Testis (tissue), 5 donors: ENCODE measurements at places on chromosomes 6 and 20. TPM values are rescaled to one million over a fixed set of nuclear protein-coding genes. Genes with fewer than 3 reads are reported as not detected.

The XKR7 gene
- total RNA-seq = 0.25 TPM

The ANKRD66 gene
- not detected for total RNA-seq

The NR2E1 gene
- total RNA-seq = 0.39 TPM

The ADA gene
- 10.0 TPM for total RNA-seq

The CNKSR3 gene
- 26.0 TPM for total RNA-seq

The SRSF6 gene
- total RNA-seq = 127 TPM

The GRM1 gene
- 5.6 TPM for total RNA-seq

The RALGAPB gene
- 64.7 TPM for total RNA-seq

The SIRPA gene
- 18.4 TPM for total RNA-seq

The BANF2 gene
- 60.2 TPM for total RNA-seq

The HLA-DRB5 gene
- total RNA-seq = 0.39 TPM

The MYBL2 gene
- total RNA-seq = 32.9 TPM

DNA sequence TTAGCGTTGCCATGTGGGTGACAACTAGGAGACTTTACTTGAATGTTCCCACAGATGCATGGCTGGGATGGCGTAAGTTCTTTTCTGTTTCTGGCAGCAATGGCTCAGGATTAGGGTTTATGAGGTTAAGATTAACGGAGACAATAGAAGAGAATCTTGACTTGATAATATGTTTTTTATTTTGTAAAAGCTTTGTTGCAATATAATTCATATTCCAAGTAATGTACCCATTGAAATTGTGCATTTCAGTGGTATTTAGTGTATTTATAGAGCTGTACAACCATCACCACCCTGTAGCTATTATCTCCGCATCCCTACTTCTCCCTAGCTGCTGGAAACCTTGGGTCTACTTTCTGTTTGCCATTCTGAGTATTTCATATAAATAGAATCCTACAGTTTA, 349.2 kb downstream of the UTRN start:
- DNase-seq = no peak

- no peak for DNase-seq
These were observed 126.1 kb upstream of the UST start for GRCh38 chr6:148620579-148621298.

GRCh38 chr6:51892750-51893149, 194.7 kb downstream of the PKHD1 start:
- DNase-seq = no peak

DNA sequence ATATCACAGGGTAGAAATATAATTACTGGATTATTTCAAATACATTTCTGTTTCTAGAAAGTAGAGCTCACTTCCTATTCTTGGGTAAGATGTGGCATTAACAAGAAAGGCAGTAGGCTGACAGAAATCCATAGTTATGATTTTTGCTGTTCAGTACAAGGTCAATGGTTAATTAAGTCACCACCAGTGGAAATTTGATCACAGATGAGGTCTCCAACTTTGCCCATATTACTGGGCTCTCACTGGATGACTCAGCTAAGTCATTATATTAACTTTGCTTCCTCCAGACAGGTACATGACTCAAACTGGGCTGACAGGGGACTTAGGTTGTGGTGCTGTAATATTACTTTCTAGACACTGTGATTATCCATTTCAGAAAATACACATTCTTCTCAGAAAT, 212.4 kb downstream of the GRIK2 start:
- no peak for DNase-seq

DNA sequence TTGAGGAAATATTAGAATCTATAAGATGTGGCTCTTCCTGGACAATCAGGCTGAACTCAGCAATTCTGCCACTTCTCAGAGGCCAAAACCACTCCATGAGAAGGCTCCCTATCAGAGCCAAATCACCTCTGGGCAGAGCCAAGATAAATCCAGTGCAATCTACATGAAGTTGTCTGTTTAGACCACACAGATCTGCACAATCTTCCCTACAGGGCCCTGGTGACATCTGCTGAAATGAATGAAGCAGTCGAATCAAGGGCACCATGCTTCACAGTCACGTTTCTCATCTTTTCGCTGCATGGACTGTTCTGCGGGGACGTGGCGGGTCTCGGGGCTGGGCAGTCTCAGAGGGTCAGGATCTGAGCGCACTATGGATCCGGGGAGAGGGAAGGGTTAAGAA, 60.1 kb upstream of the CD93 start:
- no peak for DNase-seq

DNA sequence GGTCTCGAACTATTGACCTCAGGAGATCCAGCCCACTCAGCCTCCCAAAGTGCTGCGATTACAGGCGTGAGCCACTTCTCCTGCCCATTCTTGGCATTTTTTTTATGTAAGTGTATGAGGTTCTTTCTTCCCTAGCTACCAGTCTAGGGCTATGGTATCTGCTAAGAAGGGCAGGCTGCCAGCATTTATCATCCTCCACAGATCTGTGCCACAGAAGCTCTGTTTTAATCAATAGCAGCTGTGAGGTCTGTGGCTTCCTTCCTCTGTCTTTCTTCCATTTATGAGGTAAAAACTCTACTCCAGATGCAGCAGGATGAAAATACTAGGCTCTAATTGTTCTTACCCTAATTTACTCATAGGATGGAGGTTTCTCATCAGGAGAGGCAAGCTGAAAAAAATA, 1382.4 kb upstream of the ADGRB3 start:
- no peak for DNase-seq

DNA sequence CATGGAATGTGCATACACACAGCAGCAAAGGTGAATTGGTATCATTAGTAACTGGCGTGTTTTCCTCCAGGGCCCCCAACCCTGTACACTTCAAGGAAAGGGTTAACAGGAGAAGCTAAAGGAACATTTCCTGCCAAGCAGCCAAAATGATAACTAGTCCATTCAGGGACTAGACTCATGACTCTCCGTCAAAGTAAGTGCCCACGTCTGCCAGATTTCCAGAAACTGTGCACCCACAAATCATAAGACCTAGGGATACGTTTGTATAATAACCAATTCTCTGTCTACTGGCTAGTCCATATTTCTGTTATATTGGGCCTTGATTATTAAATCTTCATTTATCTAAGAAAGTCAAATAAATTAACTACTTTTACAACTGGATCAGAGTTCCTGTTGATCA, 76.0 kb upstream of the NHSL1 start:
- no peak for DNase-seq

GRCh38 chr6:163634211-163635171, 220.0 kb downstream of the QKI start:
- no peak for DNase-seq

GRCh38 chr6:36805917-36806316, 33.3 kb downstream of the CPNE5 start:
- DNase-seq = no peak

GRCh38 chr6:70693887-70694286, 26.2 kb downstream of the SMAP1 start:
- no peak for DNase-seq

DNA sequence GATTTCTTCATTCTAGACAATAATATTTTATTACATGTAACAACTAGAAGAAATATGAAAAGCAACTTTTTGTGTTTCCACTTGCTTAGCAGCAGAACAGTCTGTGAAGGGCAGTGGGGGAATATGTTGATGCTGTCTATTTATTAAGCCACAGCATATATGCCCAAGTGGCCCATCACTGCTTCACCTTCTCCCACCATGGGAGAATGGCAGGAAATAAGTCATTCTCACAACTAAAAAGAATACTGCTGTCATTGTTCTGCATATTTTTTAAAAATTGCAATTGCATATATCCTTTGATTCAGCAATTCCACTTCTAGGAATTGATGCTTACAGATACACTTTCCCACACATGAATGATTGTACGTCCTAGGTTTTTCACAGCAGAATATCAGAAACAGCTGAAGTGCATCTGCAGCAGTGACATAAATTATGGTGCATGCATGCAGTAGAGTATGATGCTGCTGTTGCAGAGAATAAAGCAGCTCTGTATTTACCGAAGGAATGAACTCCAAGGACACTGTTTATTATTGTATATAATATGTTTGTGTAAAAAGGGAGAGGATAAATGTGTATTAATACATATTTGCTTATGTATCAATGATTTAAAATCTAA, 26.8 kb downstream of the KIF3B start:
- no peak for DNase-seq

GRCh38 chr20:56735084-56735642, 106.1 kb downstream of the TFAP2C start:
- no peak for DNase-seq

DNA sequence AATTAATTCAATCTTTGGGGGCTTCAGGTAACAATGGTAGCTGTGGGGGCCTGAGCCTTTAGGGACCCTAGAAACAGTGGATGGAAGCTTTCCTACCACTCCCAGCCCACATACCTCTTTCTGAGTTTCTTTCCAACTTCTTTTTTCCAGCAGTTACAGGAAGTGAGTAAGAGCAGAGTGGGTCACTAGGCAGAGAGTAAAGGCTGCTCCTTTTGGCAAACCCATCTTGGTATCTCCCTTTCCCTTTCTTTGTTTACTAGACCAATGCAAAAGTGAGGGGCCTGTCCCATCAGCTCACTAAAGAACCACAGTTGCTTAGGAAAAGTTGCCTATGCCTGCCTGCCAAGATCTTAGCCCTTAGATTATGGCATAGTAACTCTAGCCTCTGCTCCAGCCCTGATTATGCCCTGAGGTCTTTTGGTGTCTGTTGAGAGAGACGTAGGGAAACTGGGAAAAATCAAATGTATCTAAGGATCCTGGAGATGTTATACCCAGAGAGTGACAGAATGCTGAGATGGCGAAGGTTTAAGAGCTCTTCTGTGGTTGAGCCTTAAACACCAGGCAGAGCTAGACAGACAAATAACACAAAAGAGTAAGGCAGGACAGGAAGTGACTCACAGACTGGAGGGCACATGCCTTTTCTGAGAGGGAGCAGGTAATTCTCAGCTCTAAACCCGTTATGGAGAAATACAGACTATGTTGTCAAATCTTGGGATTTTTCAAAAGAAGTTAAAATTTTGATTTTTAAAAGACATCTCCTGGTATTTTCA, 31.3 kb downstream of the TRMT6 start:
- DNase-seq = no peak

- DNase-seq = no peak
These were observed 241.8 kb upstream of the BMP2 start for GRCh38 chr20:6525447-6526303.

DNA sequence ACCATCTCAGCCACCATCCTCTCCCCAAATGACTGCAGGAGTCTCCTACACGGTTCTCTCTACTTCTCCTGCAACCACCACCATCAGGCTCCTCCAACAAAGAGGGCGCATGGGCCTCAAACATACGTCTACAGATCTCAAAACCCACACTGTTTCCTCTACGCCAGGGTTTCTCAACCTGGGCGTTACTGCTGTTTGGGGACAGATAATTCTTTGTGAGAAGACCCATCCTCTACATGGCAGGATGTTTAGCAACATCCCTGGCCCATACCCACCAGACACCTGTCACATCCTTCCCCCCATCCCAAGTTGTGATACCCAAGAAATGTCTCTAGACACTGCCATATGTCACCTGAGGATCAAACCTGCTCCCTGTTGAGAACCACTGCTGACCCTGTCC, 45.0 kb downstream of the ELMO2 start:
- DNase-seq = no peak

DNA sequence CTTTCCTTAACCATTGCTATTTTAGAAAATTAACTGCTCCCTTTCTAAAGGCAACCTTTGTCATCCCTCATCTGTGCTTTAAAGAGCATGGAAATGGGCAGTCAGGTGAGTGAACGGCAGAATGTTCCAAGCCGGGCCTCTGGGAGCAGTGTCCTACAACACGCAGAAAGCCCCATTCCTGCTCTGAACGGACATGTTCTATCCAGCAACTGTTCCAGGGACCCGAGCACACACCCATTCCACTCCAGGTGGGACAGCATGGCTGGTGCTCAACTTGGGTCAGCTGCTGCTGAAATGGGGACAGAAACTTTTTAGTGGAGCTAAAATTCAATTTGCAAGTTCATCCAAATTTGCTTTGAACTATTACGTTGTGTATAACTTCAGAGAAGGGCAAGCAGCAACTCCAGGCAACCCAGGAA, 26.7 kb downstream of the DIDO1 start:
- peak; percentile 60 for DNase-seq

DNA sequence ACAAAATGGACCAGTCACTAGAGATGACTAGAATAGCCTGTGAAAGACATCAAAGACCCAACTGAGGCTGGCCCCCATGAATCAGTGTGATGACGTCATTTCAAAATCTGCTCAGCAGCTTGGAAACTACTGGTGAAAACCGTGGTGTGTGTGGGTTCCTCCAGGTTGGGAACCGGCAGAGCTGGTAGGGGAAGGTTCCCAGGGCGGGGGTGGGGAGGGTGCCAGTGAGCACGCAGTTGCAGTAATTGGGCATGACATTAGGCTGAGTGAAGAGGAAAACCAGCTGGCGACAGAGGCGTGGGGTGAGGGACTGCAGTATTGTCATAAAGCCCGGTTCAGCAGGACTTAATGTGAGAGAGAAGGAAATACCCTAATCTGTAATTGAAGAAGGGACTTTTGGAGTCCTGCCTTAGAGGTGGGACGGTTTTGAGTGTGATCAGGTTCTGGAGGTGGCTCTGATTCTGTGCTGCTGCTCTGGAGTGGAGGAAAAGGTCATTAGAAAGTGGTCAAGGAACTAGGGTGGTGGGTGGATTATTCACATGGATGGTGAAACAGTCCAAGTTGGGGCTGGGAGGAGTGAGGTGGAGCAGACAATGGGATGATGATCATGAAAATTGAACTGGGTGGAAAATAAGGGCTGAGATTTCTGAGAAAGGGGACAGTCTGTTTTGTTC, 52.0 kb upstream of the MTHFD1L start:
- no peak for DNase-seq

DNA sequence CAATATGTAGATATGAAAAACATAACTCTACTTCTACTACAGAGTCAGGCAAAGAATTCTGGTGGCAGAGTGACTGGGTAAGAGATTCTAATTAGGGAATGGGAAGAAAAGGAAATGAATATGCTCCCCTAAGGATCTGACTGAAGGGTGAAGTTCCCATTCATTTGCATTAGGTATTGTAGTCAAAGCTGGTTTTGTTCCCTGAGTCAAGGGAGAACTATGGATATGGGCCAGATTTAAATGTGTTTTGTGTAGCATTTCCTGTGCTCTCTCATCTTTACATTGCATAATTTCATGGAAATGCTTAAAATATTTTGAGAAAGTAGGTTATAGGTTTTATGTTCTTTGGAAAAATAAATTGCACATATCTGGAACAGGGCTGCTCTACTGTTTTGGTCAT, 299.7 kb downstream of the BTBD3 start:
- DNase-seq = no peak

DNA sequence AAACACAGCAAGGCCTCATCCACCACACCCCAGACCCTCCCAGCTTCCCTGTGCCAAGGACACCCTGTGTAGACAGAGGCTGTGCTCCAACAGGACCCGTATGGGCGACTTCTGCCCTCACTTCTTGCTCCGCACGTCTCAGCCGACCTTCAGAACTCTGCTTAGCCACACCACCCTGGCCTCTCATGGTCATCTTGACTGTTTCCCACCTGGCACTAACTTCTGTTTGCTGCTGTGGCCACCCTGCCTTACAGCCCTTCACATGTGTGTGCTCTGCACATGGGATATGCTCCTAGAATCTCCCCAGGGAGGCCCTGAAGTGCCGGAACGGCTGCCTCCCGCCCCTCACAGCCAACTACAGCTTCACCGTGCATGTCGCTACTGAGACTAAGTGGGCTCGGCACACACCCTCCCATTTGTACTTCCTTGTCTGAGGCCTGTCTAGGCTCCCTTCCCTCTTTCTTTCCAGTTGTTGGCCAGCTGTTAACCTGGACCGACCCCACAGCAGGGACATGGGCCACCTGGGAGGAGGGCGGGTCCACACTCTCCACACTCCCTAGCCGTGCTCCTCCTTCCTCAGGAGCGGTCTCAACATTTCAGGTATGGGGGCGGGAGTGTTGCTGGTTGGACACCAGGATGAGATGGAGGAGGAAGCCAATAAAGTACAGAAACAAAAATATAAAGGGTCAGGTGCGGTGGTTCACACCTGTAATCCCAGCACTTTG, 69.6 kb downstream of the PYGB start:
- peak; percentile 11 for DNase-seq

GRCh38 chr6:54204921-54205591, 93.8 kb downstream of the MLIP start:
- no peak for DNase-seq
